HAP-1 (cell line): ENCODE measurements at places on chromosomes 6 and 20.

DNA sequence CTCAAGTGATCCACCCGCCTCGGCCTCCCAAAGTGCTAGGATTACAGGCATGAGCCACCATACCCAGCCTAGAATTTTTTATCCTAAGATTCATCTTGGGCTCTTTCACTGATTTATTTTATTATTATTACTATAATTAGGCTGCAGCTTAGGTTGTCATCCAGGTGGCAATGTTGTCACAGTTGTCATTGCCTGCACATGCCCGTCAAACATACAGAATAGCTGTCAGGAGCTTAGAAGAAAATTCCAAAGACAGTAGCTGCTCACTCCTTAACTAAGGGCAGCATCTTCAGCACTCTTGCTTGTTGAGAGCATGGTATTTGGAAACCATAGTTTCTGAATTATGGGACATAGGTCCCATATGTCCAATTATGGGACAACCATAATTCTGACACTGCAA is 334.9 kb upstream of the AGPAT4 start:
- no peak for DNase-seq

GRCh38 chr20:23585449-23585807 is 17.1 kb upstream of the CST9L start:
- no peak for DNase-seq

- no peak for DNase-seq
Measured at GRCh38 chr6:37783025-37783855, 36.3 kb upstream of the ZFAND3 start.

GRCh38 chr6:163616452-163616851 is 201.9 kb downstream of the QKI start:
- DNase-seq = no peak

GRCh38 chr20:775679-776135 is 7.4 kb upstream of the SLC52A3 start:
- DNase-seq = no peak

GRCh38 chr20:41427833-41428232 is 61.2 kb upstream of the EMILIN3 start:
- DNase-seq = no peak
